ENCODE measurements at places on chromosomes 16 and 17.

GRCh38 chr16:695355-696089 is 5.3 kb upstream of the WDR24 start:
- DNase-seq = peak; percentile 47

DNA sequence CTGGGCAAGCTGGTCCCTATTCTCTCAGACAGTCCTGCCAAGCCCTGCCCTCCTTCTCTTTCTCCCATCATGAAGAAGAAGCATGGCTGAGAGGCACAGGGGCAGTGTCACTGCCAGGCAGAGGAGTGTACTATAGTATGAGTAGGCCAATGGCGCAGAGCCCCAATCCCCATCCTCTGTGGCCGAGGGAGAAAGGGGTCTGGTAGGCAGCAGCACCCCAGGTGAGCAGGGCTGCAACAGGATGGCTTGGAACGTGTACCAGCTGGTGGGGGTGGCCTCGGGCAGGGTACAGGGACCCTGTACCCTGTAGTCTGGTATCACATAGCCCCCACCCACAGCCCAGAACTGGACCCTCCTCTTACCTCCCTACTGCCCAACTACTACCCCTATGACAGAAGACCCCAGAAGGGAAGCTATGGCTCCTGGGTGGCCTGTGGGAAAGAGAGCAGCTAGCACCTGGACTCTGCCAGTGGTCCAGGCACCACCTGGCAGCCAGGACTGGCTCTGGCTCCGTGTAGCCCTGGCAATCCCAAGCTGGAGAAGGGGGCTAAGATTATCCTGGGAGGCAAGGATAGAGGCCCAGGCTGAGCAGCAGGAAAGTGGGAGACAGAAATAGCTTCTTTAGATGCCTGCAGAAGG is 4.4 kb downstream of the SMARCD2 start:
- no peak for DNase-seq

- DNase-seq = no peak
Measured at GRCh38 chr16:86199182-86199581, 300.2 kb downstream of the IRF8 start.

DNA sequence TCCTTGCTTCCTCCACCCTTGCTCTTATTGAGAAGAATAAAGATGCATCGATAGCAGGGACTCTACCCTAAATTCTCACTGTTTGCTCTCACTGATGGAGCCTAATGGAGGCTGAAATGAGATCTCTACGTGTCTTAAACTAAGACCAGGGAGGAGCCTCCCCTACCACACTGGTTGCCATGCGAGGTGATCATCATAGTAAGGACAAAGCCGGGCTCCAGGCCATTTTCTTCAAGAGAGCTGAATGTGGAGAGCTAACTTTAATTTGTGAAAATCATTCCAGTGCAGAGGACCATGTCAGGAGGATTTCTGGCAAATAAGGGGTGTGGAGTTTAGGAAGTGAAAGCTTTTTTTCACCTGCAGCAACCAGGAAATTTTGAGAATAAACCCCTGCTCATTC is 5.6 kb downstream of the CDH11 start:
- no peak for DNase-seq

DNA sequence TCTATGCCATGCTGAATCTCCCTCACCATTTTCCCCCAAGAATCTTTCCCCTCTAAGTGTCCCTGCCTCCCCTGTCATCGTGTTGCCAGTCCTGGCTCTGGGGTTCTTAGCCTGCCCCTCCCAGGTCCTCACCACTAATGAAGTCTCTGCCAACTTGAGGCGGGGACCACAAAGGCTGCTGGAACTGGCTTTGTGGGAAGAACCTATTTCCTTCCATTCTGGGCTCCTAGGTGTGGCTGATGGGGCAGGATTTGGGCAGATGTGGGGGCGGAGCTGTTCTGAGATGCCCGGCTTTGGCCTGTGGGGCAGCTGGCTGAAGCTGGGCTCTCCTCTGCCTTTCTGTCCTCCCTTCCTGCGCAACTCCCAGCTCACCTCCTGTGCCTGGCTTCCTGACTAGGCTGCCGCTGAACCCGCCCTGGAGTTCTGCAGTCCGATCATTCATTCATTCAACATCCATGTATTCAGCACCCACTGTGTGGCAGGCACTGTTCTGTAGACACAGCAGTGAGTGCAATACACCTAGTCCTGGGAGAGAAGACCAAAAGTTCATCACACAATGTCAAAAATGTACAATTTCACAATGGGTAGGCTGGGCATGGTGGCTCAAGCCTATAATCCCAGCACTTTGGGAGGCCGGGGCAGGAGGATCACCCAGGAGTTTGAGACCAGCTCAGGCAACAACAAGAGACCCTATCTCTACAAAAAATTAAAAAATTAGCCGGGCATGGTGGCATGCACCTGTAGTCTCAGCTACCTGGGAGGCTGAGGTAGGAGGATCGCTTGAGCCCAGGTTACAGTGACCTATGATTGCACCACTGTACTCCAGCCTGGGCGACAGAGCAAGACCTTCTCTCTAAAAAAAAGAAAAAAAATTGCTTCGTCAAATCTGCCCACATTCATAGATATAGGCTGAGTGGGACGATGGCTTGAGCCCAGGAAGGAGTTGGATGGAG is 1.9 kb upstream of the SNN start:
- DNase-seq = no peak

DNA sequence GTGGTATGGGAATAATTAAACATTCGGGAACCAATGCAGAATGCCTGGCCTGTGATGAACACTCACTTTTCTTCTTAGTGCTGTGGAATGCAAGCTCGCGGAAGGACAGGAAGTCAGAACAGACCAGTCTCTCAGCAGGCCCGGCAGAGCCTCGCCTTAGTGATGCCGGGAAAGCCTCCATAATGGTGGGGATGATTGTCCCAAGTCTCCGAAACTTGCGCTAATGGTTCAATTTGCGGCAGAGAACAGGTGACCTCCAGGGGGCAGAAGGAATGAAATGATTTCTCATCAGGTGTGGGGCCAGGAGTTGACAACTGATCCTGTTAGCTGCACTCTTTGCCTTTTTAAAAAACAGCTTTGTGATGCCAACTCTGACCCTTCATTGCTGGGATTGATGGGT is 170.6 kb downstream of the GSG1L start:
- DNase-seq = no peak

- DNase-seq = peak; percentile 61
Measured at GRCh38 chr17:43338886-43339516, 59.8 kb upstream of the ARL4D start.

DNA sequence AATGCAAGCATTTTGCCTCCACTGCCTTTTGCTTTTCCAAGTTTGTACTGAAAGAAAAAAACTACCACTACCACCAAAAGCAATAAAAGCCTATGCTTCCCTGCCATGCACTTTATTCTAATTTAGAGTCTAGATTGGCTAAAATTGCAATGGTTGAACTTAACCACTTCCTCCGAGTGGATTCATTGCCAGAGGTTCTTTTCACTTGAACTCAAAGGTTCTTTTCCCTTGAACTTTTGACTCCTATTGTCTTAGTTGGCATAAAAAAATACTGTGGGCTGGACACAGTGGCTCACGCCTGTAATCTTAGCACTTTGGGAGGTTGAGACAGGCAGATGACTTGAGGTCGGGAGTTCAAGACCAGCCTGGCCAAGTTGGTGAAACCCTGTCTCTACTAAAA is 319.8 kb upstream of the GOT2 start:
- DNase-seq = no peak

DNA sequence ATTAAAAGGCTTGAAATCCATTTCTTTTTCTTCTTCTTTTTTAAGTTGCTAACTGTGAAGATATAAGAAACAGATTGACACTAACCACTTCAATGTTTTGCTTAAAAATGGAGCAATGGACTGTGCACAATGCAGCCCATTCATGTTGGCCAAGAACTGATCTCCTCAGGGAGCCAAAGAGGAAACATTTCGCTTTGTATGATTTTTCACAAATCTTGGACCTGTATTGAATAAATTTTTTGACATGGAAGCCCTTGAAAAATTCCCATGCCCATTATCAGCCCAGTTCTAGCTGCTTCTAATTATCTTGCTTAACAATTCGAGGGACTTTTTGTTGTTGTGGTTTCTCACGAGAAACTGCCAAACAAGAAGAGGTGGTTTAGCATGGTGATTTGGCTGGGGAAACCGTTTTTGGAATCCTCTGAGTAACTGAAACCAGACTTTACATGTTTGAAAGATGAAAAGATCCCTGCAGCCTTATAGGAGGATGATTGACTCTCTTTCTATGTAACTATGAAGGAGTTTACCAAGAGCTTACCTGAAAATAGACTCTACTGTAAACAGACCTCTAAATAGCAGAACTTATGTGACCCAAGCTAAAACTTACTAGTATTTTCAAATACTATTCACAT is 1389.4 kb upstream of the GOT2 start:
- no peak for DNase-seq

Data from T-helper 2 cell (primary cell).